NCI-H1436 treated with DMSO at 0.1 percent for 48 hours (cell line): ENCODE measurements at places on chromosomes 3 and 15.

DNA sequence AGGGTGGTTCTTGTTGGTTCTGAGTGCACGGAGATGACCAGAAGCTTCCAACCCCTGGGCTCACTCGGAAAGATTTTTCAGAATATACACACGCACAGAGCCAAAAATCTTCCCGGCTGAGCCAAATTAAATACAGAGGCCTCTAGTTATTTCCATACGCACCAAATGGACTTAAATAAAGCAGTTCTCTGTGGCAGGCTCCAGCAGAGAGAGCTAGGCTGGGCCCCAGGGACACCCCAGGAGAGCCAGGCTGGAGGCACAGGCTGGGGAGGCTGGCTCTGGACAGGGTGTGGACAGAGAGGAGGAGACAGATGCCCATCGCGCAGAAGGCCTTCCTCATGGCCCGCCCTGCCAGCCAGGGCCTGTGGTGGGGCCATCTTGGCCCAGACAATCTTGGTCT is 115.9 kb downstream of the IQSEC1 start:
- DNase-seq, result no peak

DNA sequence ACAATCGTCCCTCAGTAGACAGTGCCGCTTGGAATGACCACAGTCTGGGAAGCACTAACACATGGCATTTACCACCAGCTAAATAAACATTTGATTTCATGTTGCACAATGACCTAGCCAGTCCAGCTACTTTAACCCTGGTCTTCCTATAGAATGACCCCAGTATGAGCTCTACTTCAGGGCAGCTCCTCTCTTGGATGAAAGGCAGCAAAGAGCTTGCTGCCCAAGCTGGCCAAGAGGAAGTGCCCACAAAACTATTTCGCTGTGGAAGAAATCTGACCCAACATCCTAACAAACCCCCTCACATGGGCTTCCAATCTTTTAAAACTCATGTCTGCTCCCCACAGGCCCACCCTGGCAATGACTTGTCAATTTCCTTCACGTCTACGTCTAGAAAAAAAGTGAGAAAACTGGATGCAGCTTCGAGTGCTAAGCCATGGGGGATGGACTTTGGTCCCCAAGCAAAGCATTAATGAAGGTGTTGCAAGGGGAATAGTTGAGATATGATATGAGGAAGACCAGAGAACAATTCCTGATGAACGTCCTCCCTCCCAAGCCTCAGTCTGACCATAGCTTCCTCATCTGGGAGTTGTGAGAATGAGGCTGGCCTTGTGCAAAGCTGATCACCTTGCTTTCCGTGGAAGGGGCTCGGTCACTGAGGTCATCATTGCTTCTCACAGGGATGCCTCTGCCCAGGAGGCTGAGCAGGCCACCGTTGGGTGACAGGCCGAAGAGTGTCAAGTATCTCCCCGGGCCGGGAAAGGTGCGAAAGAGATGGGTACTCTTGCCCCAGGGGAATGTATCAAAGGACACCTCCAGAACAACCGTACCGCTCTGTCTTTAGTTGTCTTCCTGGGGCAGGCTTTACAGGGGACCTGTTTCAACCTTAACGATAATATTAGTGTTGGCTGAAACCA is 964 bp downstream of the SLC25A20 start:
- DNase-seq, result no peak

- no peak for DNase-seq
These were observed 15.9 kb downstream of the TLNRD1 start for GRCh38 chr15:81016489-81017068.

- DNase-seq, result no peak
These were observed 211.9 kb upstream of the GOLGA6L4 start for GRCh38 chr15:84023636-84024035.

- no peak for DNase-seq
These were observed 58.9 kb upstream of the TP63 start for GRCh38 chr3:189572249-189572648.

- no peak for DNase-seq
These were observed 3.9 kb downstream of the NEIL1 start for GRCh38 chr15:75350601-75351361.

- DNase-seq, result no peak
These were observed 25.3 kb downstream of the BFSP2 start for GRCh38 chr3:133424937-133425869.

DNA sequence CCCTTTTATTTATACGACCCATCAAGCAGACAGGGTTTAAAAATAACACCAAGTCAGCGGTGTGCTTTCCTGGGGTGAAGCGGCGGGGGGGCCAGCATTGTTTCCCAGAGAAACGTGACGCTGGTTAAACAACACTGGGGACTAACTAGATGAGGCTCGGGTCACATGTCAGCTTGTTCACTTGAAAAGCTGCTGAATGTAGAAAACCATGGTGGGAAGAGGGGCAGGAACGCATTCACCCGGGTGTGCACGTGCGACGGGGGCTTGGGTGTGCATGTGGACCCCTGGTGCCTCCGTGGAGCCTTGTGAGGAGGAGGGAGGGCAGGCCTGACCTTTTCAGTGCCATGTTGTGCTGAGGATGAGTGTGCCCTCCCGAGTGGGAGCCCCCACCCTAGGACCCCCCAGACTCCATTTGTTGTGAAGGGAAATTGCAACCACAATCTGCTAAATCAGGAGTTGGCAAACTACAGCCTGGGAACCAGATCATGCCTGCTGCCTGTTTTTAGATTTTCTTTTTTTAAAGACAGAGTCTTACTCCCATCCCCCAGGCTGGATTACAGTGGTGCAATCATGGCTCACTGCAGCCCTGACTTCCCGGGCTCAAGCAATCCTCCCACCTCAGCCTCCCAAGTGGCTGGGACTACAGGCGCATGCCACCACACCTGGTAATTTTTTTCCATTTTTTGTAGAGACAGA is 70.4 kb upstream of the CMTM7 start:
- DNase-seq, result no peak

DNA sequence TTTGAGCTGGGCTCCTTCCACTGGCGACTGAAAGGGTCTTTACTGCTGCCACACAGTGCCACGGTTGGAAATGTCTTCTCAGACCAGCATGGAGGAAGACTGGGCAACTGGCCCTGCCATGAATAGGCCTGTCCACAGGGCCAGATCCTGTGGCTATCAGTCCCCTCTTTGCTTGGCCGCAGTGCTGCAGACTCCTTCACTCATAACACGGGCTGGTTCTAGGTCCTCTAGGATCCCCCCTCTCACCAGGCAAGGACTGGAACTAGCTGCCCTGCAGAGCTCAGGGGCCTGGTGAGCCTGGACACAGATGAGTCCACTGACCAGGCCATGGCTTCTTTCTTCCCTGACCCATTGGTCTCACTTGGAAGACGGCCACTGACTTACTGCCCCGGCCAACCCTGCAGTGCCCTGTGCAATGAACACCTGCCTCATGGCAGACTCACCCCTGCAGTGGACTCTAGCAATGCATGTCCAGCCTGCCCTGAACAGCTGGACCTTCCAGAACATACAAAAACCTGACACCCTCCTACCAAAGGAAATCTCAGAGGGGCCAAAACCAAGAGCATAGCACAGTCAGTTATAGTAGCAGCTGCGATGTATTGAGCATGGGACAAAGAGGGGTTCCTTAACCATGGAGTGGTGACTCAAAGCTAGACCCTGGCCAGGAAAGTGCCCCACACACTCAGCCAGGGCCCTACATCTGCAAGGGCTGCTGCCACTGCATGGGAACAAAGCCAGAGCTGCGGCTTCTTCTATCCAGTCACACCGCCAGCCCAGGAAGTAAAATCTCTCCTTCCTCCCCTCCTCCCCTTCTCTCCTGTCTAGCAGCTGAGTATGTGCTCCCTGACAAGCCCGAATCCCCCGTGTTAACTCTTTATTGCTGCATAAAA is 72.1 kb upstream of the ITGA11 start:
- no peak for DNase-seq

- DNase-seq, result no peak
These were observed 2.2 kb downstream of the HEMK1 start for GRCh38 chr3:50571486-50571885.

DNA sequence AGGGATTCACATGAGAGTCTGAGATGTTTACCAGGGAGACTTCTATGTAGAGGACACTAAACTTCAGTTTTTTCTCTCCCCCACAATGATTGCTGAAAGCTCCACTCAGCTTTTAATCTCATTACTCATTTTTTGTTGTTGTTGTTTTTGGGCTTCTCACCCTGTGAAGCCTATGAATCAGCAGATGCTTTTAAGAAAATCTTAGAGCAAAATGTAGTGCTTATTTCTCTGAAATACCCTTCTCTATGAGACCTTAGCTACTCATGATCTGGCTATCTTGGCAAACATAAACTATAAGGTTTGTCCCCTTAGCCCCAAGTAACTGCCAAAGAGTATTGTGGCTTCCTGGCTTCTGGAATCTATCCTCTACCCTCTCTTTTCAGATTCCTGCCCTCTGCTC is 537.3 kb downstream of the OCA2 start:
- DNase-seq, result no peak

DNA sequence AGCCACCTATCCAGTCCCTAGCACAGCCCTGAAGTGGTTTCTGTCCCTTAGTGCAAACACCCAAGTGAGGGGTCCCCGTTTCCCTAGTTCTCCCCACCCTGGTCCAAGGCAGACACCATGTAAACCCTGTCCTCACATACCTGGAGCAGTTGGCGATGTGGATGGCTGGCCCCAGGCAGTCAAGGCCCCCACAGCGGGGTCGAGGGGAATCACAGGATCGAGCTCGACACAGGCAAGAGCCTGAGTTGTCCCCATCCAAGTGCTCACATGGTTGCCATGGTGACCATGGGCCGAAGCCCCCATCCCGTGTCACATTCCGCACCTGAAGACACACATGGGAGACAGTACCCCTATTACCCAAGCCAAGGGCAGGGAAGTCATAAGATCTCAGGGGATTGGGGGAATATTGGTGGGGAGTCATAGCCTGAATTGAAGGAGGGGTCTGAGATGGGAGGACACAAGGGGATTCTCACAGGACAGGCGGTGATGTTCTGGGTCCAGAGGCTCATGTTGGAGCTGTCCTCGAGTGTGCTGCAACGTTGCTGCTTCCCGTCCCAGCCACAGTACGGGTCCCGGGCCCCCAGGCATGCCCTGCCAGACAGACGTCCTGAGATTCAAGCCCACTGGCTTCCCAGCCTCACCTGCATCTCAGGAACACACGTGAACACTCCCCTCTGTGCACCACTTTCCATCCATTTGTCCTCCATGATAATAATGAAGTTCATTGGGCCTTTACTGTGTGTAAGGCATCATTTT is 112.1 kb downstream of the SEMA5B start:
- no peak for DNase-seq

DNA sequence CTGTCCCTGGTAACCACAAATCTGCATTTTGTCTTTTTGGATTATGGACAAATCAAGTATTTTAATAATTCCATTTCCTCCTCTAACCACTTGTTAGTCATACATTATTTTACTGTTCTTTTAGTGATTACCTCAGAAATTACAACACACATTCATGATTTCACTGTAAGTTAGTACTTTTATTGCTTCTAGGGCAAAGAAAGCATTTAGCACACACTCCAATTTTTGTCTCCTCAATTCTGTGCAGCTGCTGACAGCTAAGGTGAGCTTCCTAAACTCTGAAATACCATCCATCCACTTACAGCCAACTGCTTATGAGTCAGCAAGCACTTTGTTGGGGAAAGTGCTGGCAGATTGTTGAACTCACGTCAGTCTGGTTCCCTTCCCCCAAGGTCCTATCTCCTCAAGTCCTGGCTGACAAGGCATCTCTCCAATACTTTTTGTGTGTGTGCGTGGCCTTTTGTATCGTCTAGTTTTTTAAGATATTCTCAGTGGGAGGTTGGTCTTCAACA is 49.4 kb upstream of the TNFAIP8L3 start:
- DNase-seq, result no peak

- DNase-seq, result no peak
These were observed 81.3 kb upstream of the ABI3BP start for GRCh38 chr3:101074518-101074917.

GRCh38 chr3:16808393-16809107 is 76.2 kb upstream of the PLCL2 start:
- no peak for DNase-seq

- no peak for DNase-seq
These were observed 59.0 kb upstream of the GSK3B start for GRCh38 chr3:120153294-120153693.
